NCI-H2081 (cell line): ENCODE measurements at places on chromosomes 12 and 14.

DNA sequence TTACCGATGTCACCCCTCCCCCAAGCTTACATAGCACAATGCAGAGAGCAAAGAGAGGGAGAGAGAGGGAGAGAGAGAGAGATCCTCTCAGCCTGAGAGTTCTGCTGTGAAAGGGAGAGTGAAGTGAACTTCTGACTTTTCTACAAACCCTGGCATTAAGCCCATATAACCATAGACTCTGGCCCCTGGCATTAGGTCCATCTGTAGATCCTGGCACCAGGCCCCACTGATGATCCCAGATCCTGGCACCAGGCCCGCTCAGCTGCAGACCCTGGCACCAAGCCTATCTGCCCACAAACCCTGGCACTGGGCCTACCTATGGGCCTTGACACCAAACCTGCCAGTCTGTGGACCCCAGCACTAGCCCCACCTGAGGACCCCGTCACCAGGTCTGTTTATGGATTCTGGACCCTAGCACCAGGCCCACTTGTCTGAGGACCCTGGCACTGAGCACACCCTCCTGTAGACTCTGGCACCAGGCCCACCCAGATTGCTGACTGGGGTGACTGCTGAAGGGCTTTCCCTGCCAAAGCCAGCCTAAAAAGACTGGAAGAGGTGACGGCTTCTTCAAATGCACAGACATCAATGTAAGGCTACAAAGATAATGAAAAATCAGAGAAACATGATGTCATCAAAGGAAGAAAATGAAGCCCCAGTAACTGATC lies 14.5 kb upstream of the KRT83 start:
- DNase-seq: peak; percentile 80

GRCh38 chr12:127429551-127430285 lies 837.3 kb upstream of the TMEM132C start:
- no peak for DNase-seq

- no peak for DNase-seq
These were observed 172.0 kb downstream of the SYT10 start for GRCh38 chr12:33267641-33268040.

- DNase-seq: no peak
These were observed 353.2 kb upstream of the ATP2B1 start for GRCh38 chr12:90061809-90062208.

GRCh38 chr12:126890097-126890496 lies 1376.9 kb upstream of the TMEM132C start:
- DNase-seq: no peak

GRCh38 chr12:68001486-68002466 lies 12.5 kb downstream of the IFNG-AS1 start:
- peak; percentile 14 for DNase-seq
